GOT3 (cell line): ENCODE measurements at places on chromosomes 2 and 18.

GRCh38 chr2:124533226-124533954 is 508.3 kb downstream of the CNTNAP5 start:
- no peak for DNase-seq

DNA sequence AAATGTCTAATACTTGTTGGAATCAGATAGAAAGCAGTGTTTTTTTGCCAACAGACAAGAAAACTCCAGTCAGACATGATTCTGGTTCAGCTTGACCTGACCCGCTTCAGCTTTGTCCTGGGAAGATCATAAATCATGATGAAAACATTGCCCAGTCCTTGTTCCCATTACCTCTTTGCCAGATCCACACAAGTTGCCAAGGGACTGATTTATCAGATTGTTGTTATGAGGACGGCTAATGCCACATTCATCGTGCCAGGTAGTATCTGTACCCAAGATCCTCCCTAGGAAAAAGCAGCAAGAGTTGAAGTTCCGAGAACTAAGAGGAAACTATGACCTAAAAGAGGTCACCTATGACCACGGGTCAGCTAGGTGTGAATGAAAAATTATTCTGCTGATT is 39.0 kb downstream of the SLC40A1 start:
- no peak for DNase-seq

DNA sequence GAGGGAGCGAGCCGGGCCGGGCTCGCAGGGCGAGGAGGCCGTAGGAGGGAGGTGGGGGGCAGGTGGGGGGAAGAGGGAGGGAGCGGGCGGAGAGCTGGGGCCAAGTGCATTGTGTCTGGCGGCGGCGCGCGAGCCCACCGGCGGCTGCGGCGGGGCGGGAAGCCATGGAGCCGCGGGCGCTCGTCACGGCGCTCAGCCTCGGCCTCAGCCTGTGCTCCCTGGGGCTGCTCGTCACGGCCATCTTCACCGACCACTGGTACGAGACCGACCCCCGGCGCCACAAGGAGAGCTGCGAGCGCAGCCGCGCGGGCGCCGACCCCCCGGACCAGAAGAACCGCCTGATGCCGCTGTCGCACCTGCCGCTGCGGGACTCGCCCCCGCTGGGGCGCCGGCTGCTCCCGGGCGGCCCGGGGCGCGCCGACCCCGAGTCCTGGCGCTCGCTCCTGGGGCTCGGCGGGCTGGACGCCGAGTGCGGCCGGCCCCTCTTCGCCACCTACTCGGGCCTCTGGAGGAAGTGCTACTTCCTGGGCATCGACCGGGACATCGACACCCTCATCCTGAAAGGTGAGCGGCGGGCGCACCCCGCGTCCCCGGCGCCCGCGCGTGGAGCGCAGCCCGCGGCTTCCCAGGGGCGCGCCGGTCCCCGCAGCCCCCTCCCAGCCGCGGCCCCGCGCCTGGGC is at the start of gene TMEM178A:
TMEM178A (plus strand) TSS at position 107 of the 680 bp plus-strand sequence; CDS start at position 165, 58 bp downstream.
- no peak for DNase-seq

DNA sequence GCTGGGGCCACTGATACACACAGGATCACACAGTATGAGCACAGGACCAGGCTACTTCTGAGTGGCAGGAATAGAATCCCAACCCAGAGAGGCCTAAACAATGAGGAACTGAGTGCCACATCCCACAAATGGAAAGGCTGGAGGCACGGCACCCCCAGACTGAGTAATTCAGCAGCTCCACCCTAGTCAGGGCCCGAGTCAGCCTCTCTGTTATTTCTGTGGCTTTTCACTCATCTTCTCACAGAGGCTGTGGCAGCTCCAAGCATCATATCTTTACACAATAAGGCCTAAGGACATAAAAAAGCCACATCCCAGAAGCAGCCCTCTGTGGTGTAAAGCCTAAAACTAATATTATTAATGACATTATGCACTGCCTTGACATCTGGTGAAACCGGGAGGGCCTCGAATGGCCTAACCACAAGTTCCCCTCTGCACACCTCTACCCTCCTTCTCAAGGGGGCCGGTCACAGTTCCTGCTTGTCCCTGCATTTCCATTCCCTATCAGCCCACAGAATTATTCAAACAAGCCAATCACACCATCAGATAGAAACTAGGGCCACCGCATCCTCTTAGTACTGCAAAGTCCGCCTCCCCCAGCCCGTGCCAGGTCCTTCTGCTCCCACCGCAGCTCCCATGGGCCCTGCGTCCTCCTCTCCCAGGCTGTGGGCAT is 12.5 kb upstream of the MAL start:
- no peak for DNase-seq

GRCh38 chr2:219269362-219270054 is 9.7 kb upstream of the DNAJB2 start:
- no peak for DNase-seq

GRCh38 chr2:122758967-122759366 is 1003.5 kb downstream of the TSN start:
- no peak for DNase-seq

GRCh38 chr2:190701586-190701985 is 52.7 kb downstream of the NAB1 start:
- DNase-seq = no peak

DNA sequence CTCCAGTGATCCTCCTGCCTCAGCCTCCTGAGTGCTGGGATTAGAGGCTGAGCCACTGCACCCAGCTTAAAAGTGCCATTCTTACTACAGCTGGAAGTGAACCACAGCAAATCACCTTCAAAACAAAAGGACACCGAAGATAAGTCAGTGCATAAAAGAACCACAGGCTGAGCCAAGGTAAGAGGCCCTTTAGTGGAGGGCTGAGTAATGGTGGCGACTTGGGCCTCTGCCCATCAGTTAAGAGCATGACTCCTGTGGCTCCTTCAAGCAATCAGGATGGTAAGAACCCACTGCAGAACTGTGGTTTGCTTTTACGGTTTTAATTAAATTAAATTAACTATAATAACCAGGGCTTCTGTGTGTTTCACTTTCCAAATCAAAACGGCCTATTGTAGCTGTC is 75.1 kb downstream of the CTAGE1 start:
- no peak for DNase-seq

GRCh38 chr18:36015629-36016028 is 43.1 kb downstream of the RMP24 start:
- DNase-seq = no peak

DNA sequence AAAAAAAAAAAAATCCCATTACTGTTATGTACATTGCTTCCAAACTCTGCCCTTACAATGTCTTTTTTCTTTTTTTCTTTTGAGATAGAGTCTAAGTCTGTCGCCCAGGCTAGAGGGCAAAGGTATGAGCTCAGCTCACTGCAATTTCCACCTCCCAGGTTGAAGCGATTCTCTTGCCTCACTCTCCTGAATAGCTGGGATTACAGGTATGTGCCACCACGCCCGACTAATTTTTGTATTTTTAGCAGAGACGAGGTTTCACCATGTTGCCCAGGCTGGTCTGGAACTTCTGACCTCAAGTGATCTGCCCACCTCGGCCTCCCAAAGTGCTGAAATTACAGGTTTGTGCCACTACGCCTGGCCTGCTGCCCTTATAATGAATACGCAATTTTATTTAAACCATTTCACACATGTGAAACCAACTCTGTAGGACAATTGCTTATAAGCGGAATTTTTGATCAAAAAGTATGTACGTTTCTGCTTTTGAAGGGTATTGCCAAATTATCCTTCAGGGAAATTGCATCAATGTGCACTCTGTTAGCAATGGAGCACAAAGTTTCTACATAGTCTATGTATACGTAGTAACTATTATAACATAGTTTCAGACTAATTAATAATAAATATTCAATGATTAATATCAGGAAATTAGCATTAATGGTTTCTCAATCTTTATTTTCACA is 55.7 kb upstream of the ACTR3 start:
- no peak for DNase-seq

- DNase-seq = no peak
Observed at GRCh38 chr2:97704989-97705388, 8.4 kb upstream of the ZAP70 start.

DNA sequence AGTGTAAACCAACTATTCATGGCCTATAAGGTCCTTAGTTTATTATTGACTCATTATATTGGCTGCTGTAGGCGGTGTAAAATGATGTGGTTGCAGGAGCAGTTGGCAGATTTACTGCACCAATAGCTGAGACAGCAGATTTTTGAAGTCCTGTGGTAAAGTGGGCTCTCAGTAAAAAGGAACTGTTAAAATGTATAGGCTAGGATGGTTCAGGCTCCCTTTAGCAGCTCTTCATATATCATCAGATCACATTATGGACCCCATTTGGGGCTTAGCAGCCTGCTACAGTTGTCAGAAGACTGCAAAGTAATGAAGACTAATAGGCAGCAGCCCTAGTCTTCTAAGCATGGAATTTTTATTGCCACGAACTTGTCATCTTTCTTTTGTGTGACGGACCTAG is 27.8 kb downstream of the MTX2 start:
- DNase-seq = no peak

GRCh38 chr2:60976256-60976850 is 41.2 kb upstream of the PEX13 start:
- no peak for DNase-seq

GRCh38 chr2:223989856-223990232 is 32.6 kb downstream of the MRPL44 start:
- no peak for DNase-seq

DNA sequence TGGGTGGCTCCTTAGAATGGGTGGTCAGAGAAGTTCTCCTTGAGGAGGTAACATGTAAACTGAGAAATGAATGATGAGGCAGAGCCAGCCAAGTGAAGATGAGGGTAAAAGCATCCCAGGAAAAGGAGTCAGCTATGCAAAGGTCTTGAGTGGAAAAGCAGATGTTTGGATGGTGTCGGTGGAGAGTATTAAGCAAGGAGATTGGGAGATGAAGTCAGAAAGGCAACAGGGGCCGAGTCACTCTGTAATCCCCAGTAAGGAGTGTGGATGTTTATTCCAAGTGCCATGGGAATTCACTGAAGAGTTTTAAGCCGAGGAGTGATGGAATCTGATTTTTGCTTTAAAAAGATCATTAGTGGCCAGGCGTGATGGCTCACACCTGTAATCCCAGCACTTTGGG is 3.4 kb upstream of the STAMBP start:
- DNase-seq = no peak
